Anterior cingulate cortex (tissue), 58 donors: ENCODE measurements at places on chromosomes 1 and 21.

- no peak for DNase-seq
These were observed 26.0 kb downstream of the SETD4 start for GRCh38 chr21:36034211-36034913.

GRCh38 chr21:34771512-34772028, 102.8 kb downstream of the CLIC6 start:
- no peak for DNase-seq

DNA sequence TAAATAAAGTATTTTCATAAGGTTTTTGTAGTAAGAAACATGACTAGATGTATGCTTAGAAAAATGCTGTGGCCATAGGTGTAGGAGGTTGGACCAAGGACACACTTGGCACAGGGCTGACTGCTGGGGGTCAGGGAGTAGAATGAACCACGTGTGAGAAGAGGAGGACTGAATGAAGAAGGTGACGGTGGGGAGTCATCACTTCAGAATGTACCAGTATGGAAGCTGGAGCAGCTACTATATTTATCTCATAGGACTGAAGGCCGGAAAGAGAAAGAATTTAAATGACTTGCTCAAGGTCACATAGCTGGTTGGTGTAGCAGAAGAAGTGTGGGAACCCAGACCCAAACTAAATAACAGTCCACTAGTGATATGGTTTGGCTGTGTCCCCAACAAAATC, 79.8 kb upstream of the HAO2 start:
- no peak for DNase-seq

DNA sequence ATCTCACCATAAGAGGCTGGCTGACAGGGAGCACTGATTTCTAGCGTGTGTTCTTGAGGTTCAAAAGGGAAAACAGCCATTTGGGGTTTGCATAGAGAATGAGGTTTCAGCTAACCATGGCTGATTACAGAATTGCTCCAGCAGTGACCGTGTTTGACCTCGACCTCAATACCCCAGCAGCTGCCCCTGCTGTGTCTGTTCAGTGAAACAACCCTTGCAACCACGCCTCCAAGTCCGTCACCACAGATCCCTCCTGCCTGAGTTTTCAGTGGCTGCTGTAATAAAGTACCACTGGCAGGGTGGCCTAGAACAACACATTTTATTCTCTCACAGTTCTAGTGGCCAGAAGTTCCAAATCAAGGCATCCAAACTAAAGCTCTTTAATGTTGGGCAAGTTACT, 147.7 kb downstream of the HUNK start:
- DNase-seq: no peak

- DNase-seq: no peak
These were observed 87.9 kb downstream of the VAV3 start for GRCh38 chr1:107877092-107877491.

GRCh38 chr1:23116921-23117699, 51.5 kb downstream of the LUZP1 start:
- no peak for DNase-seq

- DNase-seq: no peak
These were observed 9.5 kb downstream of the EDEM3 start for GRCh38 chr1:184745110-184745509.

- no peak for DNase-seq
These were observed 15.9 kb upstream of the POGZ start for GRCh38 chr1:151475175-151475574.

- no peak for DNase-seq
These were observed 2.0 kb upstream of the RAB7B start for GRCh38 chr1:206005234-206005633.

- no peak for DNase-seq
These were observed 63.5 kb downstream of the TCP10L start for GRCh38 chr21:32521736-32522355.

DNA sequence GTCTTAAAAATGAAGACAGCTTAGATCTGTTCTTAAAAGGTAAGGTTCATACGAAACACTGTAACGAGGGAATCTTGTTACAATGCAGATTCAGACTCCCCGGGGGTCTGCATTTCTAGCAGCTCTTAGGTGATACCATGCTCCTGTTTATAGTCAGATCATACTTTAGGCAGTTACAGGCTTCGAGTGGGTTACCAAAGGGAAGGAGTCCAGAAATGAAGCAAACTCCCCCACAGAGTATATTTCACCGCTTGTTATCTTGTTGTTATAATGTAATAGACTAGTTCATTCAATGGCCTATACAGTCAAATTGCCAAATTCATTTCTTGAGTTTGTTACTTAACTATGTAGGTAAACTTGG, 601.1 kb downstream of the USP25 start:
- no peak for DNase-seq

DNA sequence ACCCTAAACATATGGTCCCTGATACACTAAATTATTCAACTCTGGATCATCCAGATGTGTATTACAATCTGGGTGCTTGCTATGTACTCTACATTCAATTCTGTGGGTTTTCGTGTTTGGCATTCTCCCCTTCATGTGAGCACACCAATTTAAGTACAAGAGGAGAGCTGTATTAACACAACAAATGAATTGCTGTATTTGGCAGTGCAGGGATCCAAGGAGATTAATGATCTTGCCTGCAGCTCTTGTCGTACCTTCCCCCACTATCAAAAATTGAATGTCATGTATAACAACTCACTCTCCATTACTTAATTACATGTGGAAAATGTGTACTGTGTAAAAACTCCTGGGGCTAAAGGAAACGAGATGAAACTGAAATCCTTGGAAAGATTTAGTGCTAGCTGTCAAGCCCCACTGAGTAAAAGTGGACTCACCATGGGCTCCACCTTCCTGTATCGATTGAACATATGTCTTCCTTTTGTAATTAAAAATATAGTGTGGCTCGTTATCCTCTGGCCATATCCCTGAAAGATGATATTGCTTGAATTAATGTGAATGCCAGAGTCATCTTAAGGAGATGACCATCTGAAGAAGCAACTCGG, 172.2 kb upstream of the L1TD1 start:
- DNase-seq: no peak

- no peak for DNase-seq
These were observed 4.6 kb downstream of the ZBTB48 start for GRCh38 chr1:6584126-6585080.

- no peak for DNase-seq
These were observed 304.9 kb downstream of the HHAT start for GRCh38 chr1:210633636-210634035.

DNA sequence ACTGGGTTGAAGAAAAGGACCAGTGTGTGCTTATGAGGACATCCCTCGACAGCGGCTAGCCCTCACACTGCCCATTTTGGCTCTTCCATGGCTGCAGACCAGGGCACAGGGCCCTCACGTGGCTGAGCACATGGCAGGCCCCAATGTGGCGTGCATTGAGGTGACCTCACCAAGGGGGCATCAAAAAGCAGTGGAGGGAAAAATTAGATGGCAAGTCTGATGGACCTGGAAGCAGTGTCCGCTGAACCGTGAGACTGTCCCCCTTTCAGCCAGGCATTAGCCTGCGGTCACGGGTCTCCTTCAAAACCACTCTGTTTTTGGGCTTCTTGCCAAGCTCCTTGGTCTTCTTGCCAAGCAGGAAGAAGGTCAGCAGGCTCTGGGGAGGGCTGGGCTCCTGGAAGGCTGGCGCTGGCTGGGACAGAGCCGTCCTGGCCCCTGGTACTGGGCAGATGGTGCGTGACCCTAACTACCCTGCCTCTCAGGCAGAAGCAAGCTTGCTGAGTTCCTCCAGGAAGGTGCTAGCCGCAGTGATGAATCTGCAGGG, 30.8 kb downstream of the TRIM67 start:
- DNase-seq: peak; percentile 24
